Right renal cortex interstitium (tissue), 3 donors: ENCODE measurements at places on chromosomes 3 and 15.

GRCh38 chr15:58279654-58280053 lies 141.5 kb downstream of the AQP9 start:
- DNase-seq: no peak

DNA sequence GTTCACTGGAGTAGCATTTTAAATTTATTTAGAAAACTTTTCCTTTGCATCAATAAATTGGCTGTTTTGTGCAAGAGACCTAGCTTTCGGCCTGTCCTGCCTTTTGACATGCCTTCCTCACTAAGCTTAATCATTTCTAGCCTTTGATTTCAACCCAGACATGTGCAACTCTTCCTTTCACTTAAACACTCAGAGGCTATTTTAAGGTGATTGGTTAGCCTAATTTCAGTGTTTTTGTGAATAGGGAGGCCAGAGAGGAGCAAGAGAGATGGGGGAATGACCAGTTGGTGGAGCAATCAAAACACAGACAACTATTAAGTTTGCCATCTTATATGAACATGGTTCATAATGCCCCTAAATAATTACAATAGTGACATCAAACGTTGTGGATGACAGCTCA lies 333.4 kb downstream of the SLC9A9 start:
- no peak for DNase-seq

GRCh38 chr15:71588746-71589145 lies 221.6 kb upstream of the NR2E3 start:
- no peak for DNase-seq

- no peak for DNase-seq
These were observed 169.7 kb upstream of the AGTR1 start for GRCh38 chr3:148528024-148528423.

DNA sequence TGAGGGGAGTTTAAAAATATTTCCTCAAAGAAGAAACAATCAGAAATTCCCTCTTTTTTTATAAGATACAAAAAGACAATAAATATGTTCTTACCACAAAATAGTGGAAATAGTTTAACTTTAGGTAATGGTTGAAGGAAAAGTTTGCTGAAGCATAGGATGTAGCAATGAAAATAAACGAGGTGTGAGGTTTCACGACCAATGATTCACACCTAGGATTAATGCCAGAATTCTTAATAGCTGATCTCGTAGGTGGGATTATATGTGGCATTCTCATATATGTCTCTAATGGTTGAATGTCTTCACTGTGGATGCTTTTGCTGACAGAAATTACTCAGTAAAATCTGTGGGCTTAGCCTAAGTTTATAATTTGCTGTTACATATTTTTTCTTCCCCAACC lies 467.7 kb downstream of the FGF12 start:
- DNase-seq: no peak

DNA sequence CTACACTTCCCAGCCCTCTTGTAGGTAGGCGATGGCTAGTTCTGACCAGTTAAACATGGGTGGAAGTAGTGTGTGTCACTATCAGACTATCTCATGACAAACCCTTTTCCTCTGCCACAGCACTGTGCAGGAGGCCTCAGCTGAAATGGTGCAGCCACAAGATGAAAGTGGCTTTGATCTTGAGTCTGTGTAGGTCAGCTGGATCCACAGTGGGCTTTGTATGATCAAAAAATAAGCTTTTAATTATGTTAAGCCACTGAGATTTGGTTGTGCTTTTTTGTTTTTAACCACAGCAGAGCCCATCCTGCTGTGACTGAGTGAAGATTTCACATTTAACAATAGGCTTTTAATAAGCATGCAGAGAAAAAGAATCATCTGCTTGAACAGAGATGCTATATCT lies 19.7 kb downstream of the RCN2 start:
- DNase-seq: no peak

GRCh38 chr3:112646623-112647022 lies 5.7 kb upstream of the CCDC80 start:
- no peak for DNase-seq

DNA sequence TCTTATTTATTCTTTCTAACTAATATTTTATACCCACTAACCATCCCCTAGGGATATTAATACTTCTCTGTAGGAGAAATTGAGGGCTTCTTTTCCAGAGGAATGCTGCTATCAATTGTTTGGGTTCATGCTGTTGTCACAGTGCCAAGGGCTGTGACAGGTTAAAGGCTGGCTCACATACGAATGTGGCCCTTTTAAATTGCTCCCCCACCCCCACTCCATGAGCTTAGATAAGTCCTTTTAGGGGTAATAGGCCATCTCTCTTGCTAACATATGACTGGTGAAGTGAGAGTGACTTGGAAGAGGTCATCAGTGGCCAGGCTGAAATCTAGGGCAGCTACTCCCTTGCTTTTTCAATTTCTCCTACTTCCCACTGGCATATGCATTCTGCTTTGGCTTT lies 121.9 kb upstream of the DPH6 start:
- DNase-seq: no peak

GRCh38 chr15:64459066-64459781 lies 1.2 kb upstream of the ZNF609 start:
- DNase-seq: no peak

GRCh38 chr3:72105306-72105705 lies 320.4 kb upstream of the PROK2 start:
- no peak for DNase-seq

- DNase-seq: peak; percentile 13
These were observed 165.1 kb downstream of the PPM1L start for GRCh38 chr3:160921020-160921635.

DNA sequence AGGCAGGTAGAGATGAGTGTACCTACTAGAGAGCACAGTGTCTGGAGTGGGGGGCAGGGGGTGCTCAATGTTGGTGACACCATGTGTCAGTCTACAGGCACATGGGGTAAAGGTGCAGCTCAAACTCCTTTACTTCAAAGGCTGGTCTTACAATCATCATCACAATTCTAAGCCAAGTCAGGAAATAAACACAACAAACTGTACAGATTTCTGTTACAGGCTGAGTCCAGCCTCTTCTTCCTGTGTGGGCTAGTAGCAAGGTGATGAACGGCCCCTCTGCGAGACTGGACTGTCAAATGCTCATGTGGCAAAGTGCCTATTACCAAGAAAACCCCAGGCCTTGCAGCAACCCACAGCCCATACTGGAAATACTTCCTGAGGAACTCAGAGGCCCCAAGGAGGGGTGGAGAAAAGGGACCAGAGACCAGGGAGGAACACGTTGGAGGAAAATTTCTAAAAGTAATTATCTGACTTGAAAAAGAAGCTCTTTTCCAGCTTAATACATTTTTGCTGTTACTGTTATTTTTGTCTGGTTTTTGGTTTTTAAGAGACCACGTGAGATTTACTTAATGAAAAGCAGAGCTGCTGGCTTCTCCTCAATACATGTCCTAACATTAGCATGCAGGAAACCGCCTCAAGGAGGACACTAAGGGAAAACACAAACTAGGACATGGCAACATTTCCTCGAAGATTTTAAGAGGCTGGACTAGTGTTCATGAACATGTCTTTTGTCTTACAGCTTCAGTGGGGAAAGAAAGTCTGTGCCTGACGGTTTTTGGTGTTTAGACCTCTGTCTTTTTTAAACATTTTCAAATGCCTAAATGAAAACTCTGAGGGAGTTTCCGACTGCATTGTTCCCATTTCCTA lies 29.5 kb downstream of the TBC1D2B start:
- DNase-seq: no peak

GRCh38 chr3:156615592-156616173 lies 58.7 kb upstream of the TIPARP start:
- DNase-seq: no peak

DNA sequence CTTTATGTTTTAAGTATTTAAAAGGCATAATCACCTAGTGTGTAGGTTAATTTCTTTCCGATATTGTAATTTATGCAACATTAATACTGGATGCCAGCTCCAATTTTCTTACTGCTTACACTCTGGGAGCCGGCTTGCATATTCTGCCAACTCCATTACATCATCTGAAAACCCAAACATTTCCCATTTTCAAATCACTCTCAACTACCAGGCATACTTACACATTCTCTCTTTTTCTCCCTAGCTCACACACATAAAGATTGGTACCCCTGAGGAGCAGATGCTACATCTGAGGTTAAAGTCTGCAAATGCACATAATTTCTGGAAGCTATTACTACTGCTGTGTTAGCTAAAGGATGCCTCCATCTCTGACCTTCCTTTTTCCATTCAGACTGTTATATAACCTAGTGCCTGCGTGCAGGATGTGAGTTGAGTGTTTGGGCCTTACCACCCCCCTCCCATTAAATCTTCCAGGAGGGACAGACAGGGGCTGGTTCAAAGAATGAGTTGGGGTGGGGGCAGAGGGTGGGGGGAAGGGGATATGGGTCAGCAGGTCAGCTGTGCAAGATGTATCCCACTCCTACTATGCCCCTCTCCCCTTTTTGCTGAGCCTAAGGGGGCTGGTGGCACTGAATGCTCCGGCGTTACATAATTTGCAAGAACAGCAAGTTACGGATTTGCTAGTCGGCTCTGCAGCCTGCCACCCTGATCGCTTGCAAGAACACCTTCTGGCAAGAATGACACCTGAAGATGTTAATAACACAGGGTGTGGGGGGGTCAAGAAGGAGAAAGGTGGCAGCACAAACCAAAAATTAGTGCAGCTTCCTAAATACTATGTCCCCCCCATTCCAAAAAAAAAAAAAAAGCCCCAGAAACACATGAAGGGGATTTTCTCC lies 2.5 kb downstream of the RORA start:
- DNase-seq: no peak

- DNase-seq: no peak
These were observed 12.8 kb downstream of the PAK6 start for GRCh38 chr15:40251486-40252140.

DNA sequence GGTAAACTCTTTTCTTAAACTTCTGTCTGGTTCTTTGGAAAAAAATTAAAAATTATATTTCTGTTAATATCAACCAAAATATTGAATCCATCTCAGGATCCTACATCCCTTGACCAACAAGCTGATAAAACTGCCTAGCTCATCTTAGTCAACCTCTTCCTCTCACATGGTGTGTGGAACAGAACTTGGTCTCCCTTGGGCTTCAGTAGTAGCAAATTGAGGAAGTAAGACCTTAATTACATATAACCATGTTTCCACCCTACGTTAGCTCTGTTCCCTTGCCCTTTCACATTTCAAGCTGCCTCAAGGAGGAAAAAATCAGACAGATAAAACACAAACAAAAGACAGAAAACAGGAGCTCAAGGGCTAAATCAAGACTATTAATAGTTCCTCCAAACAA lies 116.4 kb downstream of the GREM1 start:
- no peak for DNase-seq

GRCh38 chr15:31469786-31470525 lies 143.3 kb downstream of the KLF13 start:
- DNase-seq: no peak

GRCh38 chr3:9169956-9170850 lies 79.2 kb downstream of the SRGAP3 start:
- DNase-seq: no peak

GRCh38 chr3:115843206-115843605 lies 219.9 kb downstream of the GAP43 start:
- DNase-seq: no peak

DNA sequence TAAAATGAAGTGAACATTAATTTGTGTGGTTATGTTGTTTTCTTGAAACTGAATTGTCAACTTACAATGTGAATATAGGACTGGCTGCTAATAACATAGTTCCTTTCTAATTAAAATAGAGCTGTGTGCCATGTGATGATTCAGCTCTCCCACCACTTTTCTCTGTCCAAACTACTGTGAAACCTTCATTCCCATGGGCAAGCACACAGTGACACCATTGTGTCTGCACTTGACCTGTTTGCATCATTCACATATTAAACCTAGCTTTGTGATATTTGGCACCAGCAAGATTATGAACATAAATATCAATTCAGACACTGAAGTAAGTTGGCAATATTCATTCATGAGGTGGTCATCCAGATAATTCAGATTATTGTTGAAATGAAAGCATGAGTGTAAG lies 78.8 kb upstream of the TCF12 start:
- DNase-seq: no peak

DNA sequence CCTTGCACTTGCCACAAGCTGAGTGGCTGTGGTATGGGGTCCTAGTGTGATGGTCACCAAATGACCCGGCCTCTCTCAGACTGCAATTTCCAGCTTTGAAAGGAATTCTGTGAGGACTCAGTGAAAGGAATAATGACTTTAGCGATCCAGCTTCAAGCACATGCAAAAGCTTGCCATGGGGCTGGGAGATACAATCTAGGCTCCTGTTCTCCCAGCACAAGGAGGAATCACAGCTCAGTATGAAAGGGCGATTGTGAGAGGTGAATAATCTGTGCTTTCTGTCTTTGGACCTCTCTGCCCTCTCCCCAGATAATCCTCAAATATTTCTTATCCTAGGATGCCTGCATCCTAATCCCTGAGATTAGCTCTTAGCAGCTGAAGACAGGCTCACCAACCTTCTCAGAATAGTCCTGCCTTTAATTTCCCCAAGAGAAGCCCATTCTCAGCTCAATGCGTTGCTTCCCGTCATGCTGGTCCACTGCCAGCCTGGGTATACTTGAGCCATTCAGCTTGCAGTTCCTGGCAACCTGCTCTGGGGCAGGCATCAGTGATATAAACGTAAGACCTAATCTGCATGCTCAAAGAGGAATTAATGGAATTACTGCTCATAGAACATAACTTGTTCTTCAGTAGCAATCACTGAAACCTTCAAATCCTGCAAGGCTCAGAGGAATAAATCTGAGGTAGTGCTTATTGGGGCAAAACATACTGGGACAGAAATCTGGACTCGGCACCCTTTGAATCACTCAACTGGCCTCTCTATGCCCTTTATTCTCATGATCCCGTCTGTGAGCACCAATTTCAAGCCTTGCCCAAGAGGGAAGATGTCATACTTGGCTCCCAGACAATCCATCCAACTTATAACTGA lies 15.1 kb downstream of the TLNRD1 start:
- DNase-seq: no peak

- no peak for DNase-seq
These were observed 34.8 kb upstream of the GSK3B start for GRCh38 chr3:120129051-120129450.

GRCh38 chr3:197206913-197207312 lies 91.5 kb downstream of the DLG1 start:
- no peak for DNase-seq

DNA sequence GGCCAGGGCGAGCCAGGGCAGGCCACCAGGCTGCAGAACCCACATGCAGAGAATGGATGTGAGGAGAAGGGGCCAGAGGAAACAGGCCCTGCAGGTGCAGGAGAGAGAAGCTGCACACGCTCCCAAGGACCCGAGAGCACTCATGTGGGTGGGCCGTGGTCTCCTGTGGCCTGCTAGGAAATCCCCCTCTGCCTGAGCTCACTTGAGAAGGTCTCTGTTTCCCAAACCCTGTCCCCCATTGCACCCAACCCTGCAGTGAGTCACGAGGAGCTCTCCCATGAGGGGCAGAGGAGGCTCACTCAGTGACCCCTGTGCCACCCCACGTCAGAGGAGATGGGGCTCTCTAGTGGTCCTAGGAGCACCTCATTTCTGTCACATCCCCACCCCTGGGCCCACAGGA lies 111.1 kb downstream of the KLF13 start:
- no peak for DNase-seq

GRCh38 chr3:43455233-43455632 lies 166.6 kb downstream of the ANO10 start:
- no peak for DNase-seq
